ENCODE measurements at places on chromosomes 7 and 10.

- no peak for DNase-seq
These were observed 187.1 kb downstream of the KIF20B start for GRCh38 chr10:89888321-89889070.

- DNase-seq = peak; percentile 20
These were observed 1005.8 kb downstream of the GATA3 start for GRCh38 chr10:9060314-9060713.

GRCh38 chr7:29285444-29285793 lies 90.8 kb downstream of the CHN2 start:
- peak; percentile 51 for DNase-seq

- peak; percentile 64 for DNase-seq
These were observed 945 bp downstream of the ADD3 start for GRCh38 chr10:110008518-110009339.

DNA sequence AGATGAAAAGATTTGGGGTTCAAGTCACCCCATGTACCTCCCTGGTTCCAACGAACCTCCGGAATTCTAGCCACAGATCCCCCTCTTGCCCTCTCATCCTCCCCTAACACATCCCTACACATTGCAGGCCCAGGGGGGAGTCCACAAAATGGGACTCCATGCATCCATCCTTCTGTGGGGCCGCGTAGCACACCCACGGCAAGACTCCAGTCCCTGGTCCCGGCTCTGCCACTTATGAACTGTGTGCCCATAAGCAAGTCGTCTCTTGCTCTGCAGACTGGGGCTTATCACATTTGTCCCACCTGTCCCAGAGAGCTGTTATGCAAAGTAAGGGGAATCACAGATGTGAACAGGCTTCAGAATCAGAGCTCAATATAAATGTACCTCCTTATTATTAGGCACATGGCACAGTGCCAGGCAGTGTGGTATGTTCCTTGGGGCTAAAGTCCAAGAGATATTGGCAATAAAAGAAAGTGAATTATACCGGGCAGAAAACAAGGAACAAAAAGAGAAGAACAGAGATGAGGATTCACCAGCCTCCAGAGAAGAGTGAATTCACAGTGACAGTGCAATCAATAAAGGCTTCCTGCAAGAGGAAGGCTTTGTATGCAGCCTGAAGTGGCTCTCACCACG lies 73.9 kb downstream of the KCNMA1 start:
- no peak for DNase-seq

GRCh38 chr10:23189024-23189423 lies 3.1 kb upstream of the PTF1A start:
- DNase-seq = no peak

- peak; percentile 73 for DNase-seq
These were observed 31.1 kb upstream of the TOMM7 start for GRCh38 chr7:22853674-22854157.

DNA sequence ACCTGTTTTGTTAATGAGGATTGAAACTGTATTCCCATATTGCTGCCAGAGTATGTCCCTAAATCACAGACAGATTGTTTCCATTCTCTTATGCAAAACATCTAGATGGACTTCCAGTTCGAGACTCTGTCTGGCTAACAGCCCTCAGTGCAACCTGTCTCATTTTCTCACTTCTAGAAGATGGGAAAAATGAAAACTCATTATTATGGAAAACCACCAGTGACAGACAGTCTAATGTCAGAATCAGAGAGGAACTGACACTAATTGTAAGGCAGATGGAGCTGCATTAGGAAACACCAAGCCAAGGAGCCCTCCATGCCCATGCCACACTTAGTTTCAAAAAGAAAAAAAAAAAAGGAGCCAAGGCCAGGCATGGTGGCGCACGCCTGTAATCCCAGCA lies 61.6 kb downstream of the NPSR1 start:
- DNase-seq = no peak

DNA sequence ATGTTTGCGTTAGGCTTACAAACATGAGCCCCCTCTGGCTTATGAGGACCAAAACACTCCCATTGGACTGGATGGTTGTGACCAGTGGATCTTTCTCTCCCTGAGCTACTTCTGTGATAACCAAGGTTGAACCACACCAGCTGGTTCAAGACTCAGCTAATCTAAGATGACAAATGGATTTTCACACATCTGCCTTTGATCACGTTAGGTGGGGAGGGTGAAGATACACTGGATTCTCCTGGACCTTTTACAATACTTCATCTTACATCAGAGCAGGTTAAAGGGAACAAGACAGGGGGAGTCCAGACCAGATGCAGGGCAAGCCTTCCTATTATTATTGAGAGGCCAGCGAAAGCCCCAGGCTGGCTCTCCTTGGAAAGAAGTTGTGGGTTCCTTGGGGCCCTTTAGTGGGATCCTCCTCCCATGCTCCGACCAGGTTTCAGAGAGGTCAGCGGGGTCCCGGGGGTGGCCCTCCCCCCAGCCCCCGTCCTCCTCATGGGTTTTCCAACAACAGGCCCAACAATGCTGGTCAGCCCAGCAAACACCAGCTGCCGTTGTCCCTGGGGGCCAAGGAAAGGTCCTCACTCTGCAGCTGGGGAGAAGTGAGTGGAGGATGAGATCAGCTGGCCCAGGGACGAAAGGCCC lies 2.8 kb downstream of the GFRA1 start:
- no peak for DNase-seq

DNA sequence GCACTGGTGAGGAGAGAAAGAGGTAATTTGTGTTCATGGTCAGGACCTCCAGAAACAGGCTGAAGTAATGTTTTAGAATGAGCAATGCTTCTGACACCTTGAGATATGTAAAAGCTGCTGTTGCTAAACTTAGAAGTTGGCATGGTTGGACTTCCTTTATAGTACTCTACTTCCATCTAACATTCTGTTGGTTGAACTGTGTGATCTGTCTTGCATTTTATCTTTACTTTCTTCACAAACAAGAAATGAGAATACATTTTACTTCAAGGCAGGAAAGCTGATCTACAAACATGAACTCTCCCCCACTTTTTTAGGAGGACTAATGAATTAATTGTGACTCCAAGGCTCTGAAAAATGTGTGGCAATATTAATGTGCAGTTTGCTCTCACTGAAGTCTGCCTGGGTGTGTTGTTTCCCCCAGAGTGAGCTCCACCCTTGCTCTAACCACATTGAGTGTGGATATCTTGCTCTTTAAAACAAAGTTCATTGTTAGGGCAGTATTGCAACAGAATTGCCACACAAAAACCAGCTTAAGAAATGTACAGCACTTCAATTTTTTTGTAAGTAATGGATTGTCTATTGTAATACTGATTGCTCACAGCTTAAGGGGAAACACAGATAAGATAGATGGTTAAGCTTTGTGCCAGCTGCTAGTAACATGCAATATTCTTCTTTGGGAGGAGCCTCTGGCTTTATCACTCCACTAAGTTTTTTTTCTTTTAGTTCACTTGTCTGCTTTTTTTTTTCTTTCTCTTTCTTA lies 69.0 kb downstream of the ADD3 start:
- DNase-seq = peak; percentile 66

DNA sequence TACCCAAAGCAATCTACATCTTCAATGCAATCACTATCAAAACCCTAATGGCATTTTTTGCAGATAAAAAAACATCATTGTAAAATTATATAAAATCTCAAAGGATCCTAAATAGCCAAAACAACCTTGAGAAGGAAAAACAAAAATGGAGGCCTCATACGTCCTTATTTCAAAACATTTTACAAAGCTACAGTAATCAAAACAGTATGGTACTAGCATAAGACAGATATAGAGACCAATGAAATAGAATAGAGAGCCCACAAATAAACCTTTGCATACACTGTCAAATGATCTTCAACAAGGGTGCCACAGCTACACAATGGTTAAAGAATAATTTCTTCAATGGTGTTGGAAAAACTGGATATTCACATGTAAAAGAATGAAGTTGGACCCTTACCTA lies 34.5 kb downstream of the PDLIM1 start:
- DNase-seq = no peak

- no peak for DNase-seq
These were observed 206.7 kb upstream of the POT1 start for GRCh38 chr7:125136341-125136740.

- peak; percentile 23 for DNase-seq
These were observed 155.0 kb upstream of the LYZL2 start for GRCh38 chr10:30784524-30784896.

GRCh38 chr7:2515424-2516193 lies 4.0 kb upstream of the LFNG start:
- no peak for DNase-seq

- no peak for DNase-seq
These were observed 375.8 kb downstream of the MDFIC start for GRCh38 chr7:115297656-115298055.

Data from CD4-positive, alpha-beta T cell treated with Interleukin-21 for 1 hour (primary cell).